Activated T-cell treated with anti-CD3 and anti-CD28 coated beads, Interleukin-2, amount 50 U/mL, for 48 hours (primary cell): ENCODE measurements at places on chromosomes 12 and 14.
A peak's percentile ranks its signal among the peaks of the same experiment; 100 is the strongest.

DNA sequence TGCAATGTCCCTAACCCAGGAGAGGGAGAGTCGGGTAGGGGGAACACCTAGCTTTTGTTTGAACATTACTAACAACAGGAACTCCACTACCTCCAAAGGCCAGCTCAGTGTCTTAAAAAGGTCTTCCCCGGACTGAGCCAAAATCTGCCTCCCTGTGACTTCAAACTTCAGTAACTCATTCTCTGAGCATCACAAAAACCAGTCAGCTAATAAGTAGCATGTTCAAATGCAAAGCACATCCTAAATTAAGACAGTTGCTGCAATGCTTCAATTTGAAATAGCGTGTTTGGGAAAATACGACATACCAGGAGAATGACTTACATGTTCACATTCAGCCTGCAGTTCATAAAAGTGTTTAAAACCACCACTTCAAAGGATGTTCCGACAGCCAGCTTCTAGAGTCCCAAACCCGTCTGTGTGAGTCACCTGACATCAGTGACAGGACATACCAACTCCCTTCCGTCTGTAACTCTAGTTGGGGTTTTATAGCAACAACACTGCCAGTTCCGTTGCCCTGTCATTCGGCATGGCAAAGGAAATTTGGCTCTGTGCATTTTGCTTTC is 13.0 kb downstream of the ZFP36L1 start:
- DNase-seq: peak; percentile 62

DNA sequence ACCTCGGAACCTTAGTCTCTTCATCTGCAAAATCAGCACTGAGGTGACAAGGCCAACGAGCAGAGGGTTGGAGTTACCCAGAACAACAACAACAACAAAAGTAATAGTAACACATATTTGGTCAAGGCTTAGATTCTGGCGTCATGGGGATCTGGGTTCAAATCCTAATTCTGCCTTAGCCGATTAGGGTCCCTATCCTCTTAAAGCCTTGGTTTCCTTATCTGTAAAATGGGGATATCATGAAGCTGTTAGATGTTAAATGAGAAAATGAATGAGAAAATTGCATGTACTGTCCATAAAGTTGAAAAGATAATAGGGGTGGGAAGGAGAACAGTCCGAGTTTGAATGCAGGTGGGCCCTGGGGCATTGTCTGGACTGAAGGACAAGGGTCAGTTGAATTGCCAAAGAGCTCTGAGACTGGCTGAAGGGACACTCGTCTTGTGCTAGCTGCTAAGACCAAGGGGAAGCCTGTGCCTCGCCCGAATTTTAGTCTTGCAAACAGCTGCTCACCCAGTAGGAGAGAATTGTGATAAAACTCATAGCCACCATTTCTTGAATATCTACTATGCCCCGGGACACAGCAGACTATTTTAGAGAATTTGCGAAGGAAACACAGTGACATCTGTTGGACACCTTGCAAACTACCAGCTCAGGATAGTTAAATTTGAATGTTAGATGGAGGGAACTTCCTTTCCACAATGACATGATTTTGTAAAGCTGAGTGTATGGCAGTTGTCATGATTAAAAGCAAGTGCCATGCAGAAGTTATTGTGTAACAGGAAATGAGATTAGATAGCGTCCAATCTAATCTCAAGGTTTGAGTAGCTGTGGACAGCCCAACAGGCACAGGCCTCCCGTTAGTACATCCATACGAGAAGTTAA is 6.8 kb upstream of the HNF1A start:
- DNase-seq: no peak

DNA sequence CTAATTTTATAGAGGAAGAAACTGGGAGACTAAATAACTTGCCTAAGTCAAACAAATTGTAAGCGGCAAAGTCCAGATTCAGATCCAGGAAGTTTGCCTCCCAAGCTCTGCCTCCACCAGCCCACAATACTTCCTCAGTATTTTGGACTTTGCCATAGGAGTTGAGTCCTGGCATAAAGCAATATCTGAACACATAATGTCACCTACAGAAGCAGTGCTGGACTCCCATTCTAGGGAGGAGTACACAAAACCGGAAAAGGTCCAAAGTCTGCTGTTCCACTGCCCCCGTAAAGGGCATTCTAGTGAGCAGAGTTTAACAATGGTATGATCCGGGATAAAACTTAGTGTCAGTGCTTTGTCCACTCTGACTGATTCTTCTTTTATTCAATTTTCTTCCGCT is 340.5 kb downstream of the FUT8 start:
- no peak for DNase-seq

DNA sequence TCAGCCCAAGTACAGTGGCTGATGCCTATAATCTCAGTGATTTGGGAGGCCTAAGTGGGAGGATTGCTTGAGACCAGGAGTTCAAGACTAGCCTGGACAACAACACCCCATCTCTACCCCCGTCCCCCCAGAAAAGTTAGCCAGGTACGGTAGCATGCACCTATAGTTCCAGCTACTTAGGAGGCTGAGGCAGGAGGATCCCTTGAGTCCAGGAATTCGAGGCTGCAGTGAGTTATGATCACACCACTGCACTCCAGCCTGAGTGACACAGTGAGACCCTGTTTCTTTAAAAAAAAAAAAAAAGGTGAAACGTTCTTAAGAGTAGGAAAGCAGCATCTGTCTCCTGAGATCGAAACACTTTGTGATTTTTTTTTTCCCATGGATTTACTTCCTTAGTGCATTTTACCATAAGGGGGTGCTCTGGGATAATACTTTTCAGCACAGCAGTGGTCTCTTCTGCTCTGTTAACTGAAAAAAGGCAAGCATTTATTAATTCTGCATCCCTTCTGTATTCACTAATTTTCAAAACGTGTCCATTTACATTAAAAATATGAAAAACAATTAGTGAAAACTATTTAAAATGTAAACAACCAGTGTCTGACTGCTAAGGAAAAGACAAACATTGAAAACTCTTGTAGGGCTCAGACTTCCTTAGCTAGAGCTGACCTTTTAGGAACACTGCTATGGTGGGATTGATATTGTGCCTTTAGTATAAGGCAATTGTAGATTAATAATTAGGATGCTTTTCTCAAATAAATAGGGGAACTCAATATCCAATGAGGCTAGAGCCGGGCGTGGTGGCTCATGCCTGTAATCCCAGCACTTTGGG is 31.2 kb upstream of the USP44 start:
- DNase-seq: no peak

GRCh38 chr12:94504386-94504785 is 44.7 kb upstream of the CEP83 start:
- no peak for DNase-seq

- no peak for DNase-seq
These were observed 349 bp downstream of the CDC42BPB start for GRCh38 chr14:103057028-103057371.
